CD8-positive, alpha-beta memory T cell (primary cell): ENCODE measurements at places on chromosomes 6 and 20. TPM values are rescaled to one million over a fixed set of nuclear protein-coding genes. Genes with fewer than 3 reads are reported as not detected.

OPRM1 gene
- not detected for total RNA-seq

ADGRB3 gene
- total RNA-seq, result not detected

VNN1 gene
- total RNA-seq, result not detected

ZBP1 gene
- total RNA-seq, result 1.8 TPM

GNMT gene
- 0.51 TPM for total RNA-seq

RIPPLY2 gene
- not detected for total RNA-seq

AK9 gene
- 5.1 TPM for total RNA-seq

RBM39 gene
- 352 TPM for total RNA-seq

FAM209B gene
- total RNA-seq, result 1.2 TPM

RALGAPB gene
- 33.8 TPM for total RNA-seq

KCNK5 gene
- total RNA-seq, result 28.4 TPM

RSPO3 gene
- not detected for total RNA-seq

PDE7B gene
- 0.04 TPM for total RNA-seq

MMP24OS gene
- total RNA-seq, result 36.6 TPM

ADGRF5 gene
- not detected for total RNA-seq

TUBB1 gene
- total RNA-seq, result not detected

PNPLA1 gene
- not detected for total RNA-seq

DTNBP1 gene
- 15.5 TPM for total RNA-seq

RIMS4 gene
- total RNA-seq, result not detected
